ENCODE measurements at places on chromosomes 6 and 20.

DNA sequence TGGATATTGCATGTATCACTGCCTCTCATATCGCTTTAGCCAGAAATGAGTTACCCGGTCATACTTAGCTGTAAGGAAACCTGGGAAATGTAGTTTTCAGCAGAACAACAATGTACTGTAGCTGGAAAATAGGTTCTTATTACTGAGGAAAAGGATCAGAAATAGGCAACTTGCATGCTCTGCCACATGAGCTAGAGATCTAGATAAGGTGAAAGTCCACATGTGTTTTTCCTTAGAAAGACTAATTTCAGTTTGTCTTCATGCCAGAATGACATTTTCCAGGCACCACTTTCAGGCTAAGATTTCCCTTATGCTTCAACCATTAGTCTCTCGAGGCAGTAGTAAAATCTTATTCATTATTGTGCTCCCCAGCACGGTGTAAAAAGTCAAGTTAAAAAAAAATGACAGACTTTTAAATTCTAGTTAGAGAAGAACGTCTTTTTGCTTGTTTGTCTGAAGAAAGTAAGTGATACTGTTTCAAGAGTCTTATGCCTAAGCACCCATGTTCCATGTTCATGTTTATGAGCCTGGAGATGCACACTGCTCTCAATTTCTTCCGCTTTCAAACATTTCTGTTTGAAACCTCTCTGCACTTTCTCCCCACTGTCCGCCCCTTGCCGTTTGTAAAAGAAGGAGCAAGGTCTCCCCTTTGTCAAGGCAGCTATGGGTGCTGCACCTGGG is 67.6 kb downstream of the ZNF831 start:
- DNase-seq: no peak

DNA sequence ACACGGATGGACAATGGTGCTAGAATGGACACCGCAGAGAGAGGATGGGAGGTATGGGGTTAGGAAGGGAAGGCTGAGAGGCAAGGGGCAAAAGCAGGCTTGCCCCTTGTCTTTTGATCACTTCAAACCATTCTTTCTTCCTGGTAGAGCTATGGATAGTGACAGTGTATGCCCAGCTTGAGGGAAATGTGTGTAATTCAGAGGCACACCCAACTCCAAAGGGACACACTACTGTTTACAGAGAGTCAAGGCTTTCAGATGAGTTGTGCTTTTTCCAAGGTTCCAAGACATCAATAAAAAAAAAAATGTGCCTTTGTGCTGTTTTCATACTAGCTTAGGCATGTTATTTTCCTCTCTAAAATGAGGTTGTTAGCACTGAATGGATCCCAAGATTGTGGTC is 185.0 kb downstream of the MCHR2 start:
- no peak for DNase-seq

DNA sequence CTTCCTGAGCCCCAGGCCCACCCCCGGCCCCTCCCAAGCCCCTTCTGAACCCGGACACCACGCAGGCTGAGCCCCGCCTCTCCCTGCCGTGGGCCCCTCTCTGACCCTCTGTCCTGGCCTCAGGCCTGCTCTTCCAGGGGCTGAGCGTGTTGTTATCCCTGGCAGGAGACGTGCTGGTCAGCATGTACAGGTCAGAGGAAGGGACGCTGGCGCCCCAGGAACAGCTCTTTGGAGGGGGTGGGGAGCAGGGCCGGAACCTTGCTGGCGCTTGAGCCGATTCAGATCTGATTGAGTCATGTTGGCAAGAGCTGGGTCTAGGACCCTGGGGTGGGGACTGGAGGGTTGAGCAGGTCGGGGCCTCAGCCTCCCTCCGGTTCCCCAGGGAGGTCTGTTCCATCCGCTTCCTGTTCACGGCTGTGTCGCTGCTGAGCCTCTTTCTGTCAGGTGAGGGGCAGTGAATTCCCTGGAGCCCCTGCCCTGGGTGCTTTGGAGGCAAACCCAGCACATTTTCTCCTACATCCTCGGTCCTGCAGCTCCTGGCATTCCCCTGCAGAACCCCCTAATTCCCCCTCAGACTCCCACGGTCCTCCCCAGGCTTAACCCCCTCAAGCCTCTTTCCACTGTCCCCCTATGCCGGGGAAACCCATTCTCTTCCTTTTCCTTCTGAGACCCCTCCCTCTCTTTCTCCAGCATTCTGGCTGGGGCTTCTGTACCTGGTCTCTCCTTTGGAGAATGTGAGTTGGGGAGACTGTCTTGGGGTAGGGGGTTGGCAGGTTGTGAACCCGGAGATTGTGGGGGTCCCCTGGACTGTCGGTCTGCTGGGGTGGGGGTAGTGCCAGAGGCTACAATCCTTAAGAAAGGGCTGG is 2.0 kb downstream of the SPAG4 start:
- no peak for DNase-seq

DNA sequence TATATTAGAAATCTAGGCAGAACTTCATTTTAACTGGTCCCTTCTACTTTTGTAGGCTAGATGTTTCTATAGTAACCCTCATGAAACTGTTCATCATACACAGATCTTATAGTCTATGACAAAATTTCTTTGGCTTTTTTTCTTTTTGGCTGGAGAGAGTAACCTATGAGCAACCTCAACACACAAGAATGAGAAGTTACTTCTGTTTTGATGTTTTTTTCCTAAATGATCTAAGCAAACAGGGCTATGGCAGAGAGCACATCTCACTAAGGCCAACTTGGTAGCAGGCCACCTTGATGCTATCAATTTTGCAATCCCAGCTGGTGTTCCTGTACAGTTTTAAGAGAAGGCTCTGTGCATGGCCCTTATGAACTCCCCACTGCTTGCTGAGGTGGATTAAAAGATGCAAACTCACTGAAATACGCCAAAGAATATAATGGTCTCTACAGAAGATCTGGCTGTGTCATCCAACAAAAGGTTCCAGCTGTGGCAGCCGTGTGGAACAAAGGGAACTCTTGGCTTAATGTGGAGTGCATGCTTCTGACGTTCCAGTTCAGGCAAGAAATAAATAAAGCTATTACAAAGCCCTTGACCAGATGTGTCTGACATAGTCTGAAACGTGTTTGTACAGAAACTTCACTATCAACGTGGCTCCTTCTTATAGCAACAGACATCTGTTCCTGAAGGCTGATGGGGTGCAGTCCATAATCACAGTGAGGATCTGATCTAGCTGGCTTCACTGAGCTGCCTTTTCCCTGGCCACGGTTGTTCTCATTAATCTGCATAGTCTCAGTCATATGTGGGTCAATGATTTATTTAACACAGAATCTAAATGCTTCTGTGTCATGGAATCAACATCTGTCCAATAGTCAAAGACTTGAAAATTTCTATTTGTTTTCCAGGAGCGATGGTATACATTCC is 481.1 kb downstream of the BMP2 start:
- DNase-seq: no peak

- DNase-seq: no peak
Observed at GRCh38 chr6:150152891-150153876, 10.3 kb downstream of the PPP1R14C start.

DNA sequence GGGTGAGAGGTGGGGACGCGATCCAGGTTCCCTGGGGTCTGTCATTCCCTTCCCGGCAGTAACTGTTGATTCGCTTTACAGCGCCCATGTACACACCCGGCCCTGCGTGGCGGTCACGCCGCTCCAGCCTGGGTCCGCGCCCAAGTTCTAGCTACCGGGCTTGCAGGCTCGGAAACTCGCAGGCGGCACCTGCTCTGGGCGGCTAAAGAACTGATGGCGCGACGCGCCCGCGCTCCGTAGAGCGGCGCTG is 1.4 kb upstream of the POU3F2 start:
- DNase-seq: no peak

DNA sequence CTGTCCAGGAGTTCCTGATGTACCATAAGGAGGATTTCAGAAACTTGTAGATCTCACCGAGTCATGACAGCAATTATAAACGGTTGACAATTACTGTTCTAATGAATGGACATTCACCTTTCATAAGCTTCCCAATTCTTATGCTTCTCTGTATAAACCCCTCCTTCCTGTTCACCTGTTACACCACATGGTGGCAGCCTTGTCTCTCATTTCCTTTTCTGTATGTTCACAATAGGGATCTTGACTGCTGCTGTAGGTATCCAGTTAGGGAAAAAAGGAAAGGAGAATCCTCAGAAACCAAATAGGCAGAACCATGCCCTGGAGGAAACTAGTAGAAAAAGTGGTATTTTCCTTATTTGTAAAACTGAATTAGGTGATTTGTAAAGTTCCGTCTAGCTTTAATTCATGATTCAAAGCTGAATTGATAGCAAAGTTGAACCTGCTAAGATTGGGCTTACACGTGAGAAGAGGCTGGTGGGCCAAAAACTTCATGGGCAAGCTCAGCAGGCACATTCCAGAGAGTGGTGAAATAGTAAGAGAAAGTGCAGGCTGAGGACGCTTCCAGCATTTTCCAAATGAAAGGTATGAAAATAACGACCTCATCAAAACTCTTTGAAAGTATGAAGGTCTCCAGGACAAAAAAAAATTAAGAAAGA is 29.0 kb upstream of the TBPL1 start:
- peak; percentile 21 for DNase-seq

GRCh38 chr6:154485815-154486214 is 24.7 kb downstream of the CNKSR3 start:
- DNase-seq: no peak

DNA sequence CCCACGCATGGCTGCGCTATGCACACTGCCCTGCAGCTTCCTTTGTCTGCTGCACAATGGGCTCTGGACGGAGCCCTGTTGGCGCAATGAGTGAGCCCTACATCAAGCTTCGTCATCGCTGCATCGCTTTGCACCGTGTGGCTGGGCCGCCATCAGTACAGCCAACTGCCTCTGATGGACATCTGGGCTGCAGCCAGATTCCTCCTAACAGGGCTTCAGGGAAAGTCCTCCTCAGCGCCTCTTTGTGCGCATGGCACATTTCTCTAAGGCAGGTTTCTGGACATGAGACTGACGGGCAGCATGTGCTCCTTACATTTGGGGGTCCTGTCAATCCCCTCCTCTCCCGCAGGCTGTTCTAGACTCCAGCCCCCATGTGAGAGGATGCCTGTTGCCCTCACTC is 29.7 kb upstream of the ANGPT4 start:
- DNase-seq: no peak

DNA sequence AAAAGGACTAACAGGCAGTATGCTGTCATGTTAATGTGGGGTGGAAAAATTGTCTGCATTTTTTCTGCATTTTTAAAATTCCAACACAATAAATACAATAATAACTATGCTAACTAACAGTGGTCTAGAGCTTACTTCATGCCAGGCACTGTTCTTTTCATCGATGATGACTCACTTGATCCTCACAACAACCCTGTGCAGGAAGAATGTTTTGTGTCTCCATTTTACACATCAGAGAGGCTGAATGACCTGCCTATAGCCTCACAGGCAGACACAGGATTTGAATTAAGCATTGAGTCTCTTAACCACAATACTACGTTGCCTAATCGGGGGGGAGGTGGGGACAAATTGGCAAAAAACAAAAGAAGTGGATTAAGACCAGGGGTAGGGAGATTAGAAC is 26.9 kb upstream of the FANCE start:
- no peak for DNase-seq

DNA sequence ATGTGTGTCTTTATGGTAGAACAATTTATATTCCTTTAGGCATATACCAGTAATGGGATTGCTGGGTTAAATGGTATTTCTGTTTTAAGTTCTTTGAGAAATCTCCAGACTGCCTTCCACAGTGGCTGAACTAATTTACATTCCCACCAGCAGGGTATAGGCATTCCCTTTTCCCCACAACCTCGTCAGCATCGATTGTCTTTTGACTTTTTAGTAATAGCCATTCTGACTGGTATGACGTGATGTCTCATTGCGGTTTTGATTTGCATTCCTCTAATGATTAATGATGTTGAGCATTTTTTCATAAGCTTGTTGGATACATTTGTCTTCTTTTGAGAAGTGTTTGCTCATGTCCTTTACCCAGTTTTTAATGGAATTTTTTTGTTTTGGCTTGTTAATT is 5.3 kb upstream of the TASP1 start:
- no peak for DNase-seq

DNA sequence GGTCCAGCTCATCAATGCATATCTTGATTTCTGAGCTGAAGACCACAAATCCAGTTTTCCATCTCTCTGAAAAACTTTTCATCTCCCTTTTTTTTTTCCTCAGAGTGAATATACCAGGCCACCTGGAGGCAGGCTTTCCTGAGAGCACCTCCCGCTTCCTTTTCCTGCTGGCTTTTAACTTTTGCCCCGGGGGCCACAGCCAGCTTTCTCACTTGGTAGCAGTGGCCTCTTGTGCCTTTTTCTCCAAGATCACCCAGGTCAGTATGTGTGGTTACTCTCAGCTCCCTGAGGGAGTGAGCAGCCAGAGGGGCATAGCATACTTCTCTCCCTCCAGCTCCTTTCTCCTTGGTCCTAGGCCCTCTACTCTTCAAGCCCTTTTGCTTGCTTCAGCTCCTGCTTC is at the start of gene BTN1A1:
Gene BTN1A1, plus strand, starts transcription at position 202 of the 400 bp plus-strand sequence. CDS start 984 bp downstream, outside the sequence.
- DNase-seq: no peak

GRCh38 chr6:164023535-164023934 is 609.0 kb downstream of the QKI start:
- no peak for DNase-seq

DNA sequence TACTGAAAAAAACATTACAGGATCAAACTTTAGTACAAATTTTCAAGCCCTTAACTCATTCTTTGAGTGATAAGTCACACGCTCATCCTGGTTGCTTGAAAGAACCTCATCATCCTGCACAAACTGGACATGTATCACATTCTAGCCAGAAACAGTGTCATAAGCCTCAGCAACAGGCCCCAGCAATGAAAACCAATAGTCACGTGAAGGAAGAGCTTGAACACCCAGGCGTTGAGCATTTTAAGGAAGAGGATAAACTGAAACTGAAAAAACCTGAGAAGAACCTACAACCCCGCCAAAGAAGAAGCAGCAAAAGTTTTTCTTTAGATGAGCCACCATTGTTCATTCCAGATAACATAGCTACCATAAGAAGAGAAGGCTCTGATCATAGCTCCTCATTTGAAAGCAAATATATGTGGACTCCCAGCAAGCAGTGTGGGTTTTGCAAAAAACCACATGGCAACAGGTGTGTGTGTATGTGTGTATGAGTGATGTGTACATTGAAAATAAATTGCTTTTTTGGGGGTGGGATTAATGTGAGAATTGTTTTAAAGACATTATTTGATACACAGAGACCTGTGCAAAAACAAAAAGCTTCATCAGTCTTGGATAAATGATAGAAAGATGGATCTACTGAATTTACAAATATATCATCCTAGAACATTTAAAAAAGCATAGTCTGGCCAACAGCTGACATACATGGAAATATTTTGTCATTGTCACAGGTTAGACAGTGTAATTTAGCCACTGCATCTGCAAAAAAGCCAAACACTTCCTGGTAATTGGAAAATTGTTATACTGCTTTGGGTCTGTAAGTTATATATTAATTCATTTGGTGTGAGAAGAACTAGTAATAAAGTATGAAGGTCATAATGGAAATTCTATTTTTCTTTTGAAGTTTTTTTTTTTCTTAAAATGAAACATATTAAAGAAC is 50.1 kb downstream of the PHF3 start:
- DNase-seq: no peak

- DNase-seq: no peak
Observed at GRCh38 chr6:36230371-36230770, 33.8 kb downstream of the BRPF3 start.

DNA sequence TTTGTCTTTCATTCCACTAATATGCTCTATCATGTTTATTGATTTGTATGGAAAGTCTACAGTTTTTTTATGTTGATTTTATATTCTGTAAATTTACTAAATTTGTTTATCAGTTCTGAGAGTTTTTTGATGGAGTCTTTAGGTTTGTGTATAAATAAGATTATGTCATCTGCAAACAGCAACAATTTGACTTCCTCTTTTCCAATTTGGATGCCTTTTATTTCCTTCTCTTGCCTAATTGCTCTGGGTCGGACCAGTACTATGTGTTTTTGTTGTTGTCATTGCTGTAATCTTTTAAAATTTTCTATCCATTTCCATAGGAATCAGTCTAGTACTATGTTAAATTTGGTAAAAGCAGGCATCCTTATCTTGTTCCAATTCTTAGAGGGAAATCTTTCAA is 31.5 kb upstream of the POLR1H start:
- no peak for DNase-seq

Measured in GOT3 (cell line).